ENCODE measurements at places on chromosomes 16 and 17.
A peak's percentile ranks its signal among the peaks of the same experiment; 100 is the strongest.

- no peak for DNase-seq
Measured at GRCh38 chr16:88540346-88540977, 29.7 kb upstream of the ZC3H18 start.

GRCh38 chr17:45857977-45858708 is 13.5 kb downstream of the SPPL2C start:
- DNase-seq: no peak

- DNase-seq: peak; percentile 57
Measured at GRCh38 chr17:75720656-75721462, at the start of gene ITGB4. Gene ITGB4, plus strand, starts transcription at chr17:75721459. Its CDS starts 3,245 bp downstream, at chr17:75724704.

DNA sequence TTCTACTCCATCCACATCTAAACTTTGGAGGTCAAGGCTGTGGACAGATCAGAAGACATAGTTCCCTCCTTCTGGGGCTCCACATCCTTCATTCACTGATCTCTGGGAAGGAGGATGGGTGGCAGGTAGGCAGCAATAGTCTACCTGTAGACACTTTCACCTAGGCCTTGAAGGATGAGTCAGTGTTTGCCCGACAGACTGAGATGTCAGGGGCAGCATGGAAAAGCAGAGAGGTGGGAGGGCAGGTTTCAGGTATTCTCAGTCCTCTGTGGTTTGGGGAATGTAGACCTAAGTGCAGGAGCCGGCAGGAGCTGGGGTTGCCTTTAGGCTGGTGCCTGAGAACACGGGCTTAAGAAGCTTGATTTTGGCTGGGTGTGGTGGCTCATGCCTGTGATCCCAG is 171.9 kb upstream of the ZNF267 start:
- DNase-seq: no peak

DNA sequence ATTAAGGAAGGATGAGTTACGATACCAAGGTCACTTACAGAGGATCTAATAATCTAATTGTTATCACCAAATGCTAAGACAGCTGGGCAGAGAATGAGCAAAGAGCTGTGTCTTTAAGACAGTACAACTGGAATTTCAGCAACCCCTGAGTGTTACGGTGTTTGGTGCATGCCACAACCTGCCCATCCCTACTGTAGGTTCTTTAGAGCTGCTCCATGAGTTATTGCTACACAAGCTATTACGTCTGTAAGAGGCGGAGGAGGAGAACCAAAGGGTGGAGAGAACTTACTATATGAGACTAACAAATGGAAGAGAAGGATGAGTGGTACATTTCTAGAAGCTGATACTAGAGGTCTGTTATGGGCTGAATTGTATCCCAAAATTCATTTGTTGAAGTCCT is 14.2 kb upstream of the C17orf78 start:
- no peak for DNase-seq

- DNase-seq: no peak
Measured at GRCh38 chr16:58481226-58481869, 18.6 kb upstream of the NDRG4 start.

DNA sequence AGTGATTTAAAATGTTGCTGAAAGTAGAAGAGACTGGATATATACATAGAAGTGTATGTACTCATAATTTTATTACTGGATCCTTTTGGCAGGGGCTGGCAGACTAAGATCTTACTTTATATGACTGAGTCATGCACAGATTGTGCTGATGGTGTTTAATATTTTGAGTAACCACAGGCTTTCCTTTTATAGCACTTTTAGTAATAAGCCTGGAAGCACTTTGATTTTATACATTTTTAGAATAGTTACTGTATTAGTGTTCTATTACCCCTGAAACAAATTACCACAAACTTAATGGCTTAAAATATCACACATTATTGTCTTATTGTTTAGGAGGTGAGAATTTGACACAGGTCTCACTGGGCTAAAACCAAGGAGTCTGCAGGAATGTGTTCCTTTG is 113.4 kb upstream of the CDH8 start:
- no peak for DNase-seq

DNA sequence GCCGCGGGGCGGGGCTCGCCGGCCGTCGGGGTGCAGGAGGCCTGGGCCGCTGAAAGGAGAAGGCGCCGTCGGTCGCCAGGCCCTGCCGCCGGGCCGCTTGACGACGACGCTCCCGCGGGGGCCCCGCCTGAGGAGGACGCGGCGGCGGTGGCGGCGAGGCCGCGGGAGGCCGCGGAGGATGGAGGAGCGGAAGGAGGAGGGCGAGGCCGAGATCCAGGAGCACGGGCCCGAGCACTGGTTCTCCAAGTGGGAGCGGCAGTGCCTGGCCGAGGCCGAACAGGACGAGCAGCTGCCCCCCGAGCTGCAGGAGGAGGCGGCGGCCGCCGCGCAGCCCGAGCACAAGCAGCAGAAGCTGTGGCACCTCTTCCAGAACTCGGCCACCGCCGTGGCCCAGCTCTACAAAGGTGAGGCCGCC is 430 bp downstream of the HAPSTR1 start:
- DNase-seq: peak; percentile 24

- DNase-seq: no peak
Measured at GRCh38 chr16:88921591-88921990, 55.1 kb upstream of the PABPN1L start.

GRCh38 chr16:65663774-65664173 is 541.9 kb upstream of the CDH11 start:
- DNase-seq: no peak

GRCh38 chr16:84430860-84431259 is 62.5 kb downstream of the ATP2C2 start:
- no peak for DNase-seq

DNA sequence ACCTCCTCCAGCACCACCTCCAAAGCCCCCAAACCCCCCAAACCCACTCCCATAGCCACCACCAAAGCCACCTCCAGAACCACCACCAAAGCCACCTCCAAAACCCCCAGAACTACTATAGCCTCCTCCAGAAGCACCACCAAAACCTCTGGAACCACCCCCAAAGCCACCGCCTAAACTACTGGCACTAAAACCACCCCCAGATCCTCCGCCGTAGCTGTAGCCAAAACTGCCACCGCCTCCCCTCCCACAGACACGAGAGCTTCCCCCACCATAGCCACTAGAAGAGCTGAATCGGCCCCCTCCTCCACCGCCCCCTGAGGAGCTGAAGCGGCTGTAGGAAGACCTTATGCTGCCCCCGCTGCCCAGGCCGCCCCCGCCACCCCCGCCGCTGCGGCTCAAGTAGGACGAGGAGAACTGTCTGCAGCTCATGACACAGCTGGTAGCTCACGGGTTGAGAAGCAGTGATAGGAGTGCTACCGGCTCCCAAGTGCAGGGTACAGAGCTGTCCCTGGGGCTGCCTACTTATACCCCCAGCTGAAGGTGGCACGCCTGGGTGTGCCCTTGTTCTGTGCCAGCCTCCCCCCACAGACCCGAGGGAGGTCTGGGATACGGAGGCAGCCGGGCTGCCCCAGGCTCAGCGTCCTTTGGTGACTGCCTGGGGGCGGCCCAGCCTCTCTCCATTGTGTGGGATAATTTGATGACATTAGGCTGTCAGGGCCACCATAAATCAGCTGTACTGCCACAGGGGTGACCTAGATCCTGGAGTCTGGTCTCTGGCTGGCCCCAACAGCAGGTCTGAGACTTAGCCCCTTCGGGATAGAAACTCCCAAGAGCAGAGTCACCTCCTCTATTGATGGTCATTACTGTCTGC is at the start of gene KRT9:
TSS of gene KRT9 (minus strand) at position 499 of the 874 bp plus-strand sequence. CDS start at position 432, 67 bp downstream.
- DNase-seq: no peak

DNA sequence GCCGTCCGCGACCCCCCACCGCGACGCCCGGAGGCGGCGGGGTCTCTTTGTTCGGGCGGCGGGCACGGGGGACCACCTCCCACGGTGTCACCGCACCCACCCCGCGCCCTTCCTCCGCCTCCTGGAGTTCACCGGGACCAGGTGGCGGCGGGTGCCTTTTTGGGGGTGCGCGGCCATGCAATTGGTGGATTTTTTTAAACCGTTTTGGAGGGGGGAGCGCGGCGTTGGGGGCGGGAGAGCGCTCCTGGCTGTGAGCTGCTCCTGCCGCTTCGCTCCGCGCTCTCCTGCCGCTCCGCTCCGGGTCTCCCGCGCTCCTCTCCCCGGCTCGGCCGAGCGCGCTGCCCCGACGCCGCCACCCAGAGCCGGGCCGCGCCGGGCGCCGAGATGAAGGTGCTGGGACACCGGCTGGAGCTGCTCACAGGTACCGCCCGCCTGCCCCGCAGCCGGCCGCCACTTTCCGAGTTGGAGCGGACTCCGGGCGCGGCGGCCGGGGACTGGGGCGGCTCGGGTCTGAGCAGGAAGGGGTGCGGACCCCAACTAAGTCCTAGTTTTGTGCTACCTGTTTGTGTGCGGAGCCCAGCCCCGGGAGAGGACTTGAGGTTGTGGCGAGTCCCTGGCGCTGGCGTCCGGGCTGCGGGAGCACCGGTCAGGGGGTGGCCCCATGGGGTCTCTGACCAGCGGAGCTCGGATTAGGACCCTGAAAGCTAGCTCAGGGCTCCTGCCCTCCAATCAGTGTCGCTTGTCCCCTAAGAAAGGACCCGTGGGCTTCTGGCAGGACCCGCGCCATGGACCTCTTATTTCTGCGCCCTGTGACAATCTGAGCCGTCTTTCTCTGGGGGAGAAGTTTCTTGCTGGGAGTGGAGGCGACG is 35.7 kb upstream of the NDRG4 start:
- DNase-seq: peak; percentile 43

GRCh38 chr17:28499364-28499664 is 6.8 kb upstream of the FOXN1 start:
- DNase-seq: no peak

DNA sequence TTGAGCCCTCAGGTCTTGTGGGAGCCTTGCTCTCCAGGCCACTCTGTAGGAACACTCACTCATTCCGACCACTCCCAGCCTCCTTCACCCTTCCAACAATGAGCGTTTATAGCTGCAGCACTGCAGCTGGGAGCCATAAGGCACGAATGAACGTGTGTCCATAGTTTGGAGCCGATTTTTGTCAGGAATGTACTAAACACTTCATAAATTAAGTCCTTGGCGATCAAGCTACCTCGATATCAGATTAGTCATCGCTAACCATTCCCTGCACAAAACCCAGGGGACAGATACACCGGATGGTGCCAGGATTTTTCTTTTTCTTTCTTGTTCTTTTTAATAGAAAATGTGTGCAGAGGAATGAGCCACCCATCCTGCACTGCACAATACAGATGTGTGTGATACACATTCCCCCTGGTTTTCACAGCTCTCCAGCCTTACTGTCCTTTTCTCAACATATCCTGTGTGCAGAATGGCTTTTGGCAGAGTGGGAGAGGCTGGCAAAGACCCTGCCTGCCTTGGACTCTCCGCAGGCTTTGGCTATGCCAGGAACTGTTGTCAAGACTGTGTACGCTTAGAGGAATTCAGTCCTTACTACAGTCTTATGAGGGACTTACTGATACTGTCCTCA is 68.4 kb upstream of the ELAC2 start:
- no peak for DNase-seq

GRCh38 chr16:10942352-10943063 is at the start of gene DEXI:
Gene DEXI, minus strand, starts transcription at chr16:10942468. Its CDS starts 463 bp downstream, at chr16:10942005.
- peak; percentile 96 for DNase-seq

DNA sequence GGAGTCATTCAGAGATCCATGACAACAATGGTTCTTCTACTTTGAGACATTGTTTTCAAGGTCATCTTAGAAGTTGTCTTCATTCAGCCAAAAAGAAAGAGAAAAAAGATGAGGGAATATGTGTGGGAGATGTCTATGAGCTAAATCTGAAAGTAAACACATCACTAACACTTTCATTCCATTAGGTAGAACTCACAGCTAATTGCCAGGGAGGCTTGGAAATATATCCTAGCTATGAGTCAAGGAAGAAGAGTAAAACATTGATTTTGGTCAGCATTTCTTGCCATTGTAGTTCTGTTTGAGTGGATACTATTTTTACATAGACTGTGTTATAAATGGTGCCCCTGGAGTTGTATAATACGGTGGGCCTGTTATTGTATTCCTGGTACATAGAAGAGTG is 316.4 kb upstream of the MYOCD start:
- DNase-seq: no peak

- no peak for DNase-seq
Measured at GRCh38 chr17:11138023-11138422, 103.0 kb upstream of the SHISA6 start.

DNA sequence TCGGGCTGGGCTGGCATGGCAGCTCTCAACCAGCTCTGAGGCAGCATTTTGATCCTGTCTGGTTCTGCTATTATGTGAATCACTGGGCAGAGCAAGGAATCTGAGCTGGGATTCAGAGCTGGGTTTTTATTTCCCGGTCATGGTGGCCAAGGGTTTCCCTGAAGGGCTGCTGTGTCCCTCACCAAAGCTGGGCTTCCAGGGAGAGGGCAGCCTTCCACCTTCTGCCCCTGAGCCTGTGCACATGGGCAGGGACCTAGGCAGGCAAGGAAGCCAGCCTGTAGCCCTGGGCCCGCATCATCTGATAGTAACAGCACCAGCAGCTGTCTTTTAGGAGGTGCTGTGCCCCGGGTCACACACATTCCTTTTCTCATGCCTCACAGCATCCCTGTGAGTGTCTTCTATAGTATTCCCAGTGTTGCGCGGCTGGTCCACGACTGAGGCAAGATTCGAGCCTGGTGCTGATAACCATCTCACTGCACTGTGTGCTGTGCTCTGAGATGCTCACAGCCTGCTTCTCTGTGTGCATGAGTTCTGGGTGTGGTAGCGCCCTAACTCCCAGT is 85.3 kb upstream of the PLCG2 start:
- DNase-seq: no peak

- DNase-seq: no peak
Measured at GRCh38 chr17:67829331-67829730, 4.0 kb downstream of the BPTF start.

DNA sequence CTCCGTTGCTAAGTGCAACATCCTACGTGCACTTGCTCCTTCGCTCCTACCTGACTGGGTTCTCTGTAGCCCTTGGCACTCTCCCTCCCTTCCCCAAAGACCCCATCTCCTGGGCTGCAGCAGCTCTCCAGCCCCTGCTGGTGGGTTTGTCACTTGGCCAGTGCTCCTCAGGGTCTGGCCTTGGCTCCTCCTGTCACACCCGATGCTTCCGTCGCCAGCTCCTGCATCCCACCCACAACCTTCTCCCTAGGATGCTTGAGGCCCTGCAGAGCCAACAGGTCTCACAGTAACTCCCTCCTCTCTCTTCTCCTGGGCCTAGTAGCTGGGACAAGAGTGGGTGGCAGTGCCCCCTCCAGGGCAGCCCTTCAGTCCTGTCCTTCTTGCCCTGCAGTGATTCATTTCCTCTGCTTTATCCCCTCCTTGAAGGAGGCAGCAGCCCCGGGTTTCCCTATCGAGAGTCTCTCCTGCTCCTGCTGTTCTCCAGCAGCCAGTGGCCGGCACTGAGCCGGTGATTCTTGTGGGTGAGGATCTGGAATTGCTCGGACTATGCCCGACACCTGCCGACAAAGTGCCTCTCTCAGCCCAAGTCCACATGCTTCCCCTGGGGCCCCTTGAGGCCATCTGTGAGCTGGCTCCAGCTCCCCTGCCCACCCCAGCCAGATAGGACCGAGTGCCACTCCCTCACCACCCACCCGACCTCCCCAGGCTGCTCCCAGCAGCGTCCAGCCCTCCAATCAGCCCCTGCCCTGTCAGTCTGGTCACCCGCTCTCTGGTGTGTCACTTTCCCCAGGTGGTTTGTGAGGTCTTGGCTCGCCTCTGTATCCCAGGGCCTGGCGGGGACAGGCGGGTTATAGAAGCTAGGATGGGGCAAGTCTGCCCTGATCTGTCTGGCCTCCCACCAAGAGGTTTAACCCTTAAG is 3.8 kb downstream of the LITAFD start:
- no peak for DNase-seq

All from Ammon's horn (tissue), 1 donor.